ENCODE measurements at places on chromosomes 3 and 15.

GRCh38 chr3:10556312-10556711 is 50.9 kb upstream of the ATP2B2 start:
- no peak for DNase-seq

DNA sequence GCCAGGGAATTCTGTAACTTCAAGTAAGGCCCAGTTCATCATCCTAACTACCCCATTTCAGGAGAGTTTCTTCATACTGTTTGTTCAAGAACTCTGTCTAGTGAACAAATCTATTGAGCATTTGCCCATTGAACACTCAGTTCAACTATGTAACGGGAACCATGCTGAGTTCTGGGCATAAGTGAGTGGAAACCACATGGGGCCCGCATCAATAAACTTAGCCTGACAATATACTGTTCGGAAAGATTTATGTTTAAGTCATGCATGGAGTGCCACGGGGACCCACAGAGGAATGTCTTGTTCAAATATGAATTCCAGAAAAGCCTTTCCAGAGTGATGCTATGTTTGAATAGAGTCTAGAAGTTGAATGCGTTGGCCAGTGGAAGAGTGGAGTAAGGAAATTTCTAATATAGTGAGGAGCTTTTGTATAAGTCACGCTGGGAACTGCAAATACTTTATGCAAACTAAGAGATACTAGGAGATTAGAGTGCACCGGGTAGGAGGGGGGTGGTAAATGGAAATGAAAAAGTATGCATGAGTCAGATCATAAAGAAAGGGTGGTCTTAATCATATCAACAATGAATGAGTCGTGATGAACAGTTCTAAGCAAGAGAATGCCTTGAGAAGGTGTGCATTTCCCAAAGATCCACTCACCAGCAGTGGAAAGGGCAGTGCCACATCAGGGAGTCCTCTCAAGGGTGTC is 279.8 kb downstream of the VPS13C start:
- DNase-seq: no peak

GRCh38 chr15:69661446-69661845 is 208.8 kb downstream of the RPLP1 start:
- no peak for DNase-seq

DNA sequence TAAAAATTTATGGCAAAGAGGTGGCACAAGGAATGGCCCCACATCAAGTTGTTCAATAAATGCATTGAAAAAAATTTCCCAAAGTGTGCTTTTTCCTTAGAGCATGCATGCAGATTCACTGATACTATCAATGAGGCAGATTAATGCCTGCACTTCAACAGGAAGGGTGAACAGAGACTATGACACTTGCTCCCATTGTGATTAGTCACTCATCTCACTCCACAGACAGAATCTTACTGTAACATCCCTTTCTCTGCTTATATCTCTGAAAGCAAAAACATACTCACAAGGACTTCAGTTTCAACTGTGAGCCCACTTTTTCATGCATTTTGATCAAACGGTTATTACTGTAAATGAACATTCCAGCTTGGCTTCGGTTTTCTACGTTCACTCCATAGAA is 60.9 kb downstream of the MORC1 start:
- no peak for DNase-seq

DNA sequence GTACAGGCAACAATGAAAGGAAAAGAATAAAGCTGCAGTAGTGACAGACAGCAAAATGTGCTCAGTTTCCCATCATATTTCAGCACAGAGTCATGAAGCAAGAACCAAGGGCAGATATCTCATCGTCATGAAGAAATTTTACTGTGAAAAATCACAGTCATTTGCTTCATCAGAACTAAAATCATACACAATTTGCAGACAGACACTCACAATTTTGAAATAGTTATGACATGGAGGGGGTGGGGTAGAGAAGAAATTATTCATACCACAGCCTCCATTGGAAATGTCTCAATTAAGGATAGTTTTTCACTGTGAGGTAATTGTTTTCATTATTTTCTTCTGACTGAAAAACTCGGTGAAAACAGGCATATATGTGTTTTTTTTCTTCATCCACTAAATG is 78.8 kb upstream of the CNTN3 start:
- no peak for DNase-seq
